Effector memory CD4-positive, alpha-beta T cell (primary cell): ENCODE measurements at places on chromosomes 7 and 10.

GRCh38 chr10:78567680-78568455, 500.9 kb upstream of the ZMIZ1 start:
- DNase-seq: no peak

GRCh38 chr7:11315666-11316258, 342.1 kb downstream of the PHF14 start:
- no peak for DNase-seq

GRCh38 chr7:29482056-29482455, 81.6 kb upstream of the PRR15 start:
- DNase-seq: no peak

DNA sequence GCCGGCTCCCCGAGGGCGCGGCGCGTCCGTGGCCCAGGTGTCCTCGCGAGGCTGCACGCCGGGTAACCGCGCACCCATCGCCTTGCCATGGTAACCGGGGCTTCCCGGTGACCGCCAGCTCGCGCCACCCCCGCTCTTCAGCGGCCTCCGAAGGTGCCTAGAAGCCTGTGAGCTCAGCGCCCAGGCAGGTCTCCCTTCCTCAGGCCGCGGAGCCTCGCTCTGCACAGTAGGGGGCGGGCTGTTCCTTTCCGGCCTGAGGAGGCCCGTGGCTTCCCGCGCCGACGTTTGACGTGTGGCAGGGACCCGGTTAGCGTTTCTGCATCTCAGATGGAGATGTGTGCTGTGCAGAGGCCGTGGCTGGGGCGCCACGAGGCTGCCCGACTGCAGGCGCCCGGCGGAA, 117.1 kb downstream of the DYNC2I1 start:
- DNase-seq: peak; percentile 31

GRCh38 chr7:116990056-116990455, 36.8 kb downstream of the ST7 start:
- DNase-seq: no peak

- DNase-seq: no peak
These were observed 17.2 kb upstream of the BMPER start for GRCh38 chr7:33888166-33888565.

- DNase-seq: no peak
These were observed at the start of gene PTN for GRCh38 chr7:137343281-137343841. PTN (minus strand) TSS chr7:137343733; CDS start chr7:137254973, 88,760 bp downstream.

DNA sequence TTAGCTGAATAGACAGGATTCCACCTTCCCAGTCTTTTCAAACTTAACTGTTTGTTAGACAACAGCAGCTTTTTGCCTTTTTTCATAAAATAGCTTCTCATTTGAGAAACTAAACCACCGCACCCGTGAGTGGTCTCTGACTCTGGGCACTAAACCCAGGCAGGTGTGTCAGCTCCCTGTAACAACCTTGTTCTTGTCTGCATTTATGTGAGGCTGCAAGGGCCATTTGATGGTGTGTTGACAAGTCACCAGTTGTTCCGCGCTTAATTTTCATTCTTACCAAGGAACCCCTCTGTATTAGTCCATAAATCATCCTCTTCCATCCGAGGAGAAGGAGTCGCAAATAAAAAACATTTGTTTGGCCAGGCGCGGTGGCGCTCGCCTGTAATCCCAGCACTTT, 1.5 kb downstream of the STOX1 start:
- DNase-seq: no peak
